ENCODE measurements at places on chromosomes 5 and 9. TPM values are rescaled to one million over a fixed set of nuclear protein-coding genes. Genes with fewer than 3 reads are reported as not detected.

The CDH12 gene
- total RNA-seq: not detected

DNA sequence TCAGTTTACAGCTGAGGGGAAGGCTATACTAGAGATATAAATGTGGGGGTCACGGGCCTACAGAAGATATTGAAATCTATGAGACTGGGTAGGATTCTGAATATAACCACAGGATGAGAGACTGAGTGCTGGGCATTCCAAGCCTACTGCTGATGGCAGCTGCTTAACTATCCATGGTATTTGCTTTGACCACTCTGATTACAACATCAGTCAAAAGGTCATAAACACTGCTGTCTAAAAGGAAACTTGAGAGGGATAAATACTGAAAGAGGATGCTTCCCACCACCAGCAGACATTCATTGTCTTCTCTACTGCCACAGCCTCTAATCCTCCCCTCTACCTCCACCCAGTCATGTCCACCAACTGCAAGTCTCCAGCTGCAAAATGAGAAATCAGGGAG is 3.8 kb downstream of the ZNF622 start:
- peaks cover 80% of the 10 kb centered on the region for H3K4me1 ChIP-seq
- H3K36me3 ChIP-seq: peaks cover 42% of the 10 kb centered on the region
- peak overlapping the region; percentile 7 for H3K27ac ChIP-seq
- no peaks in the 10 kb centered on the region for H3K27me3 ChIP-seq
- no peak for DNase-seq

- no peaks in the 10 kb centered on the region for H3K27me3 ChIP-seq
- H3K36me3 ChIP-seq: no peaks in the 10 kb centered on the region
- no peak overlapping the region for H3K27ac ChIP-seq
- DNase-seq: no peak
- no peak overlapping the region for H3K4me3 ChIP-seq
- H3K4me1 ChIP-seq: no peaks in the 10 kb centered on the region
Observed at GRCh38 chr9:13002740-13003139, 227.9 kb downstream of the LURAP1L start.

- no peak overlapping the region for H3K27ac ChIP-seq
- H3K27me3 ChIP-seq: no peaks in the 10 kb centered on the region
- no peaks in the 10 kb centered on the region for H3K4me1 ChIP-seq
- H3K36me3 ChIP-seq: no peaks in the 10 kb centered on the region
Observed at GRCh38 chr5:42779083-42779482, 22.5 kb downstream of the CCDC152 start.

DNA sequence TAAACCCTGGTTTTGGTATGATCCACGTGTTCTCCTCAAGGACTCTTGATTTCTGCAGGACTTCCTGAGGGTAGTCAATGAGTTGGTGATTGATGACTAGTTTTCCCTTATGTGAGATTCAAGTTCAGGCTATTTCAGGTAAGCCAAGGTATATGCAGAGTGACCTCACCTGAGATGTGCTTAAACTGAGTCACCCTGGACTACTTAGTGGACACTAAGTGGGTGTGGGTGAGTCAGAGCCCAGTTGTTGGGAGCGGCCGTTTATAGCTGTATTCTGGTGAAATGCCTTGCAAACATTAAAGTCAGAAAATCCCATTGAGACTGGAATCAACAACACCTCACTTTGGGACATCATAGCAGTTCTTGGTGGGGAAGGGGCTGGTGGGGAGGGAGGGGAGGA is 62.9 kb downstream of the SLC28A3 start:
- H3K27me3 ChIP-seq: peaks cover 8% of the 10 kb centered on the region
- no peaks in the 10 kb centered on the region for H3K4me1 ChIP-seq
- H3K36me3 ChIP-seq: no peaks in the 10 kb centered on the region
- no peak for DNase-seq

DNA sequence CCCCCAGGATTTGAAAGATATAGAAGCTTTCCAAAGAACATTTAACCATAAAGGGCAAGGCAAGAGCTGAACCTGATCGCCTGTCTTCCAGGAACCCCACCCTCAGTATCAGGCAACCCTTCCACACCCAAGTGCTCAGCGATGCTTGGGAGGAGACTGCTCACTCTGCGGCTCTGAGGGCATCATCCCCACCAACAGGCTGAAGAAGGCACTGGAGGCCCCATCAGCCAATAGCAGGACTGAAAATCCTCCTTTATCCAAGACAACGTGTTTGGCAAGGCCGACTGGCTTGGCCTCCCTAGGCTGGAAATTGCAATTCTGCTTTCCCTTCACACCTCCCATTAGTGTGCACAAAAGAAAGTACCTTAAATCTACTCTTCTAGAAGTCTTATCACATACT is 1.4 kb upstream of the PPP2CA start:
- no peaks in the 10 kb centered on the region for H3K27me3 ChIP-seq
- peak overlapping the region; percentile 82 for H3K4me3 ChIP-seq
- DNase-seq: no peak
- peak overlapping the region; percentile 95 for H3K27ac ChIP-seq

The S1PR3 gene
- not detected for total RNA-seq

The ADAMTSL1 gene
- total RNA-seq: not detected

DNA sequence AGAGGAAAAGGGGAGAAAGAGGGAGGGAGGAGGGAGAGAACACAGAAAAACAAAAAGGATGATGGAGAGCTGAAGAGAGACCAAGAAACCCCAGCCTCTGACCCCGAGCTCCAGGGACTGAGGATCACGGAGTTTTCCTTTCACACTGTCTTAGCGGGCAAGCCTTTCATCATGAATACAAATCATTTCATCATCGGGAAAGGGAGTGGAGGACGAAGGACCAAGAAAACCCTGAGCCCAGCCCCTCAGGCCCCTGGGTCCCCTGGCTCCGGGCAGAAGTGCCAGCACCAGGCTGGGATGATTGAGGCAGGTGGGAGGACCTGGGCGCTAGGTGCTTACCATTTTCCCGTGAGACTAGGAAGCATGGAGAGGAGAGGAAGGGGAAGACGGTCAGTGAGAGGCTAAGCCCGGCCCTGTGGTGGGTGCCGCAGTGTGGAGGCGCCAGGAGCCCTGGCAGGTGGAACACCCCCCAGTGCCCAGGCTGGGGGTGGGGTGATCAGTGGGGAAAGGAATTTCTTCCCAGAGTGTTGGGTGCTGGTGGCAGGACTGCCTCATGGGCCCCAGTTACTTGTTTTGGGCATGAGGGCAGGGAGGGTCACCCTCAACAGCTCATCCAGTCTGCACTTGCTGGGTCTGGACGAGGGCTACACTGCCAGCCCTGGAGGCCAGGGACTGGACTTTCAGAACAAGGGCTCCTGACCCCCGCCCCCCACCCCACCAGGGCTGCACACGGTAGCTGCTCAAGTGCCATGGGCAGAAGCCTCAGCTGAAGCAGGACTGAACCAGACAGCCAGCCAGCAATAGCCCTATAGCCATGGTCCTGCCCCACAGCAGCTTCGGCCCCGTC is 49.0 kb upstream of the SARDH start:
- no peak overlapping the region for H3K27ac ChIP-seq
- H3K27me3 ChIP-seq: peaks cover 3% of the 10 kb centered on the region
- H3K4me1 ChIP-seq: peaks cover 3% of the 10 kb centered on the region

The SMC2 gene
- 54.0 TPM for total RNA-seq

DNA sequence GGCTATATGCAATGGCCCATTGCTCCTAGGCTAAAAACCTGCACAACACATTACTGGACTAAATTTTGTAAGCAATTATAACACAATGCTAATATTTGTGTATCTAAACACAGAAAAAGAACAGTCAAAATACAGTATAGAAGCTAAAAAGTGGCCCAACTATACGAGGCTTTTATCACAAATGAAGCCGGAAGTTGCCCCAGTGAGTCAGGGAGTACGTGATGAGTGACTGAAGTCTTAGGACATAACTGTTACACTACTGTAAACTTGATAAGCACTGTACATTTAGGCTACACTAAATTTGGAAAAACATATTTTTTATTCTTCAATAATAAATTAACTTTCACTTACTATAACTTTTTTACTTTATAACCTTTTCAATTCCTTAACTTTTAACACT is 105.2 kb upstream of the PRR16 start:
- no peaks in the 10 kb centered on the region for H3K27me3 ChIP-seq
- no peak overlapping the region for H3K4me3 ChIP-seq
- no peak overlapping the region for H3K27ac ChIP-seq
- H3K36me3 ChIP-seq: peaks cover 4% of the 10 kb centered on the region

- no peak for DNase-seq
- H3K27me3 ChIP-seq: no peaks in the 10 kb centered on the region
- no peak overlapping the region for H3K27ac ChIP-seq
- H3K4me1 ChIP-seq: peaks cover 22% of the 10 kb centered on the region
- H3K4me3 ChIP-seq: no peak overlapping the region
Observed at GRCh38 chr5:177189965-177190364, 56.4 kb downstream of the NSD1 start.

- H3K27me3 ChIP-seq: peaks cover 10% of the 10 kb centered on the region
- no peak overlapping the region for H3K27ac ChIP-seq
- no peak overlapping the region for H3K4me3 ChIP-seq
Observed at GRCh38 chr9:27385606-27386322, 88.8 kb upstream of the EQTN start.

GRCh38 chr5:9099689-9100088 is 446.2 kb downstream of the SEMA5A start:
- DNase-seq: no peak
- no peaks in the 10 kb centered on the region for H3K36me3 ChIP-seq
- no peak overlapping the region for H3K4me3 ChIP-seq
- H3K4me1 ChIP-seq: no peaks in the 10 kb centered on the region
- H3K27me3 ChIP-seq: no peaks in the 10 kb centered on the region
- H3K27ac ChIP-seq: no peak overlapping the region

The ORM1 gene
- total RNA-seq: not detected

DNA sequence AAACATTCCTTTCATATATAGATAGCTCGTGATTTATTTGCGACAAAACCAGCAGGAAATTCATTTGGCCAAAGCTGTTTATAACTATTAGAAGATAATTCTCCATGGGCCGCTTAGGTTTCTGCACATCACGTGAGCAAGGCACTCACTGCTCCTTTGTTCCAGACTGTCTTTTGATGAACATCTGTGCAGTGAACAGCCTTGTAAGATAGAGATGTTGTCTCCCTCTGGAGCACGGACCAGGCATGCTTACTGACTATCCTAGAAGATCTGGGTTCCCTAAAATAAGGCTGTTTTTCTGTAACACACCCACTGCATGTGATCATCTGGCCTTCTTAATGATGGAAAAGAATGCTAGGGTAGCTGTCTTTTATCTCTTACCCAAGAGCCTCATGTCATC is 30.9 kb downstream of the YIPF5 start:
- no peaks in the 10 kb centered on the region for H3K36me3 ChIP-seq
- no peak overlapping the region for H3K4me3 ChIP-seq
- DNase-seq: no peak
- H3K4me1 ChIP-seq: peaks cover 3% of the 10 kb centered on the region
- no peak overlapping the region for H3K27ac ChIP-seq
- peaks cover 29% of the 10 kb centered on the region for H3K27me3 ChIP-seq

The AJM1 gene
- total RNA-seq: 11.2 TPM

DNA sequence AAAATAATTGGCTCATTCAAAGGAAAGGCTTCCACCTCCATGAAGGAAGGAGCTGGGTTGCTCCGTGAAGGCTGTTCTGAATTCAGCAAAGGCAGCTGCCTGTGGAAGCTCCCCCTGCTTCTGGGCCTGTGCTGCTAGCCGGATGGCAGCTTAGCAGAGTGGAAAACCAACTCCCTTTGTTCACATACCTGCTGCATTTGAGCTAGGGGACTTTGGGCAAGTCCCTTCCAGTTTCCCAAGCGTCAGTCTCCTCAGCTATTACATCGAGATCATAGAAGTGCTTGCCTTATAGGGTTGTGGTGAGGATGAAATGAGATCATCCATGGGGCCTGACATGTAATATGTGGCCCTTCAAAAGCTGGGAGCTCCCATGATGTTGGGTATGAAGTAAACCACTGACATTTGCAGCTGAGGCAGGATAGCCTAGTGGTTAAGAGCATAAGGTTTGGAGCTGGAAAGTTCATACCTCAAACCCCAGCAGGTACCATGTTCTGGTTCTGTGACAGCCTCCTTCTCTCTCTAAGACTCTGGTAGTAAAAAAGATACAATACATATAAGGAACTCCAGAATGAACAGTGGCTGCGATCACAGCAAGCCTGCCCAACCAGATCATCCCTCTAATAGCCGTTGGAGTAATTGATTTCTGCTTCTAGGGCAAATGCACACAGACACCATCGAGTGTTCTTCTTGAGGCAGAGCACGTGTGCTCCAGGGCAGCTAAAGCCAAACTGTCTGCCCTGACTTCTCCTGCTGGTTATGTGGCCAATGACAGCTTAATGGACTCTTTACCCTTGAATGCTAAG is 11.0 kb upstream of the DENND1A start:
- H3K4me1 ChIP-seq: no peaks in the 10 kb centered on the region
- DNase-seq: no peak
- H3K36me3 ChIP-seq: no peaks in the 10 kb centered on the region
- H3K27me3 ChIP-seq: peaks cover 9% of the 10 kb centered on the region
- H3K4me3 ChIP-seq: no peak overlapping the region
- H3K27ac ChIP-seq: no peak overlapping the region

- H3K36me3 ChIP-seq: no peaks in the 10 kb centered on the region
- no peak overlapping the region for H3K27ac ChIP-seq
Observed at GRCh38 chr5:16679190-16679589, 62.4 kb upstream of the RETREG1 start.

The MIGA2 gene
- total RNA-seq: 42.4 TPM

The F12 gene
- total RNA-seq: 0.45 TPM

- H3K4me1 ChIP-seq: no peaks in the 10 kb centered on the region
- no peak overlapping the region for H3K27ac ChIP-seq
- DNase-seq: no peak
- peaks cover 9% of the 10 kb centered on the region for H3K27me3 ChIP-seq
- no peaks in the 10 kb centered on the region for H3K36me3 ChIP-seq
Observed at GRCh38 chr5:112640546-112640945, 97.1 kb upstream of the APC start.

GRCh38 chr9:125497478-125497877 is 209.5 kb downstream of the MAPKAP1 start:
- H3K36me3 ChIP-seq: no peaks in the 10 kb centered on the region
- no peak overlapping the region for H3K27ac ChIP-seq

GRCh38 chr5:165836046-165836445 is 2330.6 kb downstream of the MAT2B start:
- DNase-seq: no peak
- H3K36me3 ChIP-seq: peaks cover 6% of the 10 kb centered on the region
- no peaks in the 10 kb centered on the region for H3K27me3 ChIP-seq
- H3K4me1 ChIP-seq: no peaks in the 10 kb centered on the region

DNA sequence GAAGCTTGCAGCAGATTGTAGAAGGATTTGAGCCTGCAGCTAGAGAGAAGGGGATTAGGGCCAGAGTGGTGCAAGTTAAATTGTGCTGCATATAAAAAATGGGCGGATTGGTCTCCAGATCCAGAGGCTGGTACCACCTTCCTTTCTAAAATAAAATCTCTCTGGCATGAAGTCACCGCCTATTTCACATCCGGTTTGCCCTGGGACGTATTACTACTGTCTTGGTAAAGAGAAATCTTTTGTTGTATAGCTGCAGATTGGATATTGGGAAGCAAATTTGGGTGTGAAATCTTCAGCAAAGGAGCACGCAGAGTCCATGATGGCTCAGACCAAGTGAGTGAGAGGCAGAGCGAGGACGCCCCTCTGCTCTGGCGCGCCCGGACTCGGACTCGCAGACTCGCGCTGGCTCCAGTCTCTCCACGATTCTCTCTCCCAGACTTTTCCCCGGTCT is at the start of gene GABRA1:
Gene GABRA1, plus strand, starts transcription at position 180 of the 451 bp plus-strand sequence. CDS start 2,691 bp downstream, outside the sequence.
- no peak for DNase-seq
- H3K27ac ChIP-seq: no peak within 1 kb of the TSS
- H3K4me1 ChIP-seq: no peaks in the 10 kb centered on the region
- no peak within 1 kb of the TSS for H3K4me3 ChIP-seq
- peaks cover 7% of the 10 kb centered on the region for H3K27me3 ChIP-seq

The FAM151B gene
- total RNA-seq: 0.12 TPM

The WNT8A gene
- not detected for total RNA-seq

GRCh38 chr5:100165309-100165708 is 369.9 kb upstream of the FAM174A start:
- H3K4me1 ChIP-seq: no peaks in the 10 kb centered on the region
- no peaks in the 10 kb centered on the region for H3K27me3 ChIP-seq
- H3K4me3 ChIP-seq: no peak overlapping the region
- H3K36me3 ChIP-seq: no peaks in the 10 kb centered on the region
- no peak for DNase-seq

The PHF24 gene
- not detected for total RNA-seq
